ENCODE measurements at places on chromosomes 4 and X. TPM values are rescaled to one million over a fixed set of nuclear protein-coding genes. Genes with fewer than 3 reads are reported as not detected.
A peak's percentile ranks its signal among the peaks of the same experiment; 100 is the strongest.

DNA sequence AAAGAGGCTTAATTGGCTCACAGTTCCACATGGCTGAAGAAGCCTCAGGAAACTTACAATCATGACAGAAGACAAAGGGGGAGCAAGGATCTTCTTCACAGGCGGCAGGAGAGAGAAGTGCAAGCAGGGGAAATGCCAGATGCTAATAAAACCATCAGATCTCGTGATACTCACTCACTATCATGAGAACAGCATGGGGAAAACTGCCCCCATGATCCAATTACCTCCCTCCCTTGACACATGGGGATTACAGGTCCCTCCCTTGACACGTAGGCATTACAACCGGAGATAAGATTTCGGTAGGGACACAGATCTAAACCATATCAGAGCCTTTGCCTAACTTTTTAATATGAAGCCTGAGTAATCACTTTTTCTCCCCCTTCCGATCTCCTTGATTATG, 43.7 kb upstream of the MAPK10 start:
- DNase-seq = no peak

Gene UCHL1
- total RNA-seq = 2.5 TPM

GRCh38 chr4:80610199-80610598, 274.7 kb downstream of the CFAP299 start:
- no peak for DNase-seq

DNA sequence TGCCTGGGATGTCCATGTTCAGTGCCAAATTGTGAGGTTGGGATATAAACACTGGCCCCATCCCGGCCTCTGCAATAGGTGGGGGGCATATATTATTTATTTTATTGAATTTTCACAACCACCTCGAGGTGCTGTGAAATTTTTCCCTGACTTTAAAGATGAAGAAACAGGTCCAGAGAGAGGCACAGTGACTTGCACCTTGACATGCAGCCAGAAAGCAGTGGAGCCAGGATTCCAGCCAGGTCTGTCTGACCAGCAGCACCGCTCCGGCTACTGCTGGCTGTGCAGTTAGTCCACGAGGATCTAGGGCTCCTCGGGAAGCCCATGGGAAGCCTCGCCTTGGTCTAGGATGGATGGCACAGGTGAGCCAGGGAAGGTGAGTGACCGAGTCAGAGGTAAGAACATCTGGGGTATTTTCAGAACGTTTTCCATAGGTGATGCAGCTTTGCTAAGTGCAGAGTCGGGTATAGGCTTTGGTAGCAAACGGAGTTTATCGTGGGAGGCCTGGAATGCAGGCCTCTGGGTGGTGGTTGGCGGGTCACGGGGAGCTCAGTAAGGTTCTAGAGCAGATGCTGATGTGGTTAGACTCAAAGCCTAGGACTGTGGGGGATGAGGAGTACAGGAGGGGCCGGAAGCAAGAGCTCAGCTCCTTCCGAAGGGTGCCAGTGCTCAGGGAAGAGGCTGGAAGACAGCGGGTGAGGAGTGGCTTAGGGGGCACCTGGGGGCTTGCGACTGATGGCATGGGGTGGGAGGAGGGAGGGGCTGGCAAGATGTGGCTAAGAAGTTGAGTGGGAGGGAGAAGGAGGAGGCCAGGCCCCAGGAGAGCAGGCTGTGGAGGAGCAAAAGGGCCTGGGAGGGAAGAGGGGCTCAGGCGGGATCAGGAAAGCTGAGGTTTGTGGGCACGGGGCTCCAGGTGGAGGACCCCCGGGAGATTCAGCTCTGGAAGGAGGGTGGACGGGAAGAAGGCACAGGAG, 107.7 kb upstream of the LRPAP1 start:
- DNase-seq = no peak

- peak; percentile 23 for DNase-seq
These were observed 490 bp downstream of the RWDD4 start for GRCh38 chr4:183658362-183659028.

DNA sequence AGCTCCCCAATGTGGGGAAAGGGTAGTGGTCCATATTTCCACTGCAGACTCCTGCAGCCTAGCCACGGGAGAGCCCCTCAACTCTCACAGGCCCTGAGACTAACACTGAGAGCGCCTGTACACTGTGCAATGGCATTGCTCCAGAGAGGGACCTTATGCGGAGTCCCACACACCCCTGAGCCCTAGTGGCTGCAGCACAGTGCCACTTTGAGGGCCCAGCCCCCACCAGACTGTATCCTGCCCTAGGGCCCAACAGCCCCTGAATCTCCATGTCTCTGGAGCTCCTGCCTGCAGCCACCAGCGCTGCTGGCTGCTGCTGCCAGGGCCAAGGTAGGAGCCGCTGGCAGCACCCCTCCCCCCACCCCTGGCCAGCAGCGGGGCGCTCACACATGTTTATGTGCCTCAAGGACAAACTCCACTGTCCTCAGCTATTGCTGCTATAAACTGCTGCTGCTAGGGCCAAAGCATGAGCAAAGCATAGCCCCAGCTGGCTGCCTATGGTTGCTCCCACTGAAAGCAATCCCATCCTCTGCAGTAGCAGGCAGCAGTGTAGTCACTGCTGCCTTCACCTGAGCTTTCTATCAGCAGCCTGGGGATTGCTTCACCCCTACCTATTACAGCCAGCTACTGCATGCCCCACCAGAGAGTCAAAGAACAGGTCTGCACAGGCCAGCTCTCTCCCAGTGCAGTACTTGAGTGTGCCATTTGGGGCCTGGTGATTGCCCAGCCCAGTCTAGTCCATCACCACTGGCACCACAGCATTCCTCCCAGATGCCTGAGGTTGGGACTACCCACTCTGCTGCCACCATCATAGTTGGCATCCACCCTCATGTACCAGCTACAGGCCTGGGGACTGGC, 24.3 kb downstream of the TMEM154 start:
- DNase-seq = no peak
